ENCODE measurements at places on chromosomes 13 and 19. TPM values are rescaled to one million over a fixed set of nuclear protein-coding genes. Genes with fewer than 3 reads are reported as not detected.

DNA sequence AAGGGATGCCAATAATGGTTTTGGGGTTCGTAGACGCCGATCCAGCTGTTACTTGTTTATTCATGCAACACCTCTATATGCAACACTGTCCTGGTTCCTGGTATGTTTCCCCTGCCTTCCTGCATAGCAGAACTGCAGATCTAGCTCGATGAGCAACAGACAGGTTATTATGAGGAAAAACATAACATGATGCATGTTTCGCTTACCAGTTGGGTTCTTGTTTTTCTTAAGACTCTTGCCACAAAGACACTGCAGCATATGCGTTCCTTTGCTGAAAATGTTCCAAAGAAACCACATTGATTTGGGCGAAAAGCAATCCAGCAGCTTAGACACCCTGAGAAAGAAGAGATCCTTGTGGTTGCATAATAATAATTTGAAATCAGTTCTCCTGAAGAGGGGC, 583 bp downstream of the FGF14 start:
- no peak for DNase-seq

GRCh38 chr19:51903192-51903591, 1.6 kb downstream of the ZNF649 start:
- no peak for DNase-seq

DNA sequence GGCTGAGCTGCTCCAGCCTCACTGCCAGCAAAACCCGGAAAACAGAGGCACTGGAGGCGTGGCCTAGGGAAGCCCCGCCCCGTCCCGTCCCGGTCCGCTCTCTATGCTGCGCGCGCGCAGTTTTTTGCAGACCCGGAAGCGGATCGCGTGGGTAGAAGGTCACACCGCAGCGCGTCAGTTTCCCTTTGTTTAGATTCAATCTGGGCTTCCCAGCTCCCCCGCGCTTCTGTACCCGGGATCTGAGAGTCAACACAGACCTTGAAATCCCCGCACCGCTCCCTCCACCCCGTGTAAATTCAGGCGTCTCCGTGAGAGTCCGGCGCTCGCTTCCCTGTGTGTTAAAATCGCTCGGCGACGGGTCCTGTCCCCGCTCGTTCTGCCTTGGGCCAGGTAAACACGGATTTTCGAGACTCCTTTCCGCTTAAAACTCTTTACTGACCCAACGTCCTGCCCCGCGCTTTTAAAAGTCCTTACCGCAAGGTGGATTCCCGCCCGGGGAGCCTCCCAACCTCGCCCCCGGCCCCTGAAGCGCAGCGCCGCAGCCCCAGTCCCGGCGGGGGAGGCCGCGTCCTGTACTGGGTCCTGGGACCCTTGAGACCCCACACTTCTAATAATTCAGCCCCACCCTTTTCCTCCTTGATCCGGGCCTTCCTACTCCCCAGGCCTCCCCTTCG, at the start of gene ZNF610:
ZNF610 (plus strand) TSS at position 127 of the 674 bp plus-strand sequence. CDS start 12,930 bp downstream, outside the sequence.
- peak; percentile 60 for DNase-seq

- DNase-seq = no peak
Measured at GRCh38 chr19:50000038-50000840, 24.9 kb downstream of the VRK3 start.

- DNase-seq = no peak
Measured at GRCh38 chr13:44932850-44933251, 56.4 kb downstream of the NUFIP1 start.

DNA sequence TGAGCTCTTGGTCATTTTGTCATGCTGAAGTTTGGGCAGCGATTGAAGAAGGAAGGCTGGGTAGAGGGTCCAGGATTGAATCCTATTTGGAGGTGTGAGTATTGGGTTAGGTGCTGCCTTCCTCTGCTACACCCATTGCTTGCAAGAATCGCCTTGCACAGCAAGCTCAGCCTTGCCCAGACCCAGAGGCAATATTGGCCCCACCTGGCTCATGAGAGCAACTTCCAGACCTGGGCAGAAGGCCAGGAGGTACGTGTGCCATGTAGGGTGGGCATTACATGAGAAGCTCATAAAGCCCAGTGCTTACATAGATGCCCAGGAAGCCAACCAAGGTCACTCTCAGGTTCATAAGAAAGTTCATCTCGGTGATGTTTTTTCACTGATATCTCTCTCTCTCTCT, 718.0 kb downstream of the EFNB2 start:
- DNase-seq = no peak

DNA sequence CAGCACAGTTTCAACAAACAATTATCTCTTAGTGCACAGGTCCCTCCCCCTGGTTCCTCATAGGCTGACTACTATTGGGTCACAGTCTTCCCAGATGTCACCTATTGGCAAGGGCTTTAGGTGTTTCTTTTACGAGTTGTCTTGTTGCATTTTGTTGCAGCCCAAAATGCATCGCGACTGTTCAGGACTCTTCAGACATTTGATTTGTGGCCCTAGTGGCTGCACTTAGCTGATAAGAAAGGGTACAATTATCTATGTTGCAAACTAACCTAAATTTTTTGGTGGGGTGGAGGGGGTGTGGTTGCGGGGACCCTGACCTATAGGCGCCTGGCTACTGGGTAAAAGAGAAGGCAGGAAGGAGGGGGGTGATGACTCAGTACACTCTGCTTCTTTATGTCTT, 29.1 kb upstream of the ZNF714 start:
- no peak for DNase-seq

GRCh38 chr19:36060430-36060829, 5.7 kb downstream of the WDR62 start:
- DNase-seq = no peak

DNA sequence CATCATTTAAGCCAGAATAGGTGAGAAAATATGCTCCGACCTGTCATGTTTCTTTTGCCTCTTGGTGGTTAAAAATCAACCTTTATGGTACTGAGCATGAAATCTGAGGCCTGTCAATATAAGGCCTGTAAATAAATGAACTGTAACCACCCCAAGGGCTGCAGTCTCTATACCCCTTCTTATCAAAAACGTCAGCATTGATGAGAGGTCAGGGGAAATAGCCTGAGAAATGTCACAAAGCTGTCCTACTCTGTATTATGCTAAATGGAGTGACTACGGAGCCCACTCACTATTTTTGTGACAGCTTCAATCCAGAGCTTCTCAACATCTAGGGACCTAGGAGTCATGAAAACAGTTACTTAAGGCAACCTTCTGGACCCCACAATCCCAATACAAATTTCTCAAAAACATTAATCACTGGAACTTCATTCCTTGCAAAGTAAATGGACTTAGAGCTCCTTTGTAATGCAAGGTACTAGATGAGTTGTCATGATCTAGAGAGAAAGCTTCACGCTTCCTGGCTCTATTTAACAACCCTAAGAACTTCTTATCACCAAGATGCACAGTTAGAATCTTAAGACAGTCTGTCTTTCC, 2.7 kb upstream of the RAP2A start:
- DNase-seq = no peak

DNA sequence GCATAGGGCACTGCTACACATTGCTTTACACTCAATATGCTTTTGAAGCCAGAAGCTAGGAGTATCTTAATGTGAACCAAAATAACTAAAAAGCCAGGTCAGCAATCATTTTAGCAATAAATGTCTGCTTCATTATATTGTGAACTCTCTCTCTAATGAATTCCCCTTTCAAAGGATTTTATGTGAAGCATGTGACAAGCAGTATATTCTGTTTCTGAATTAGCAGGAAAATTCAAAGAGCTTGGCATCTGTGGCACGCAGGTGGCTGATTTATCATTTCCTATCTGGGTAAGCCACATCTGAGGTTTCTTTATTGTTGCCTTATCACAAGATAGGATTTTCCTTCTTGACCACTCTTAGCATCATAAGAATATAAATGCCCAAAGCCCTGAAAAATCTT, 56.8 kb upstream of the KLF12 start:
- DNase-seq = no peak

DNA sequence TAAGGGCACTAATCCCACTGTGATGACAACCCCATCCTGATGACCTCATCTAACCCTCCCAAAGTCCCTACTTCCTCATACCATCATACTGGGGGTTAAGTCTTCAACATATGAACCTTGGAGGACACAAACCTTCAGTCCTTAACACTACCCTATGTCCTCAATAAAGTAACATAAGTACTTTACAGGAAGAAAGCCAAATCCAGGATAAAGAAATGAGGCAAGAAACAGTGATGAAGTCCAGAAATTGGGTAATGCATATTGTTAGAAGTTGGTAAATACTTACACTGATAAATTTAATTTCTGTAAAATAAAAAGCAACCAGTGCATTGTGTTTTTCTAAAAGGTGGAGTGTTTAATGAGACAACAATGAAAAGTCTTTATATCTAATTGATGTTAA, 284.8 kb upstream of the SOX21 start:
- DNase-seq = no peak

GRCh38 chr19:1855040-1855827, 7.0 kb upstream of the REXO1 start:
- DNase-seq = peak; percentile 81

- DNase-seq = peak; percentile 49
Measured at GRCh38 chr13:111460548-111461444, 140.4 kb downstream of the TEX29 start.

DNA sequence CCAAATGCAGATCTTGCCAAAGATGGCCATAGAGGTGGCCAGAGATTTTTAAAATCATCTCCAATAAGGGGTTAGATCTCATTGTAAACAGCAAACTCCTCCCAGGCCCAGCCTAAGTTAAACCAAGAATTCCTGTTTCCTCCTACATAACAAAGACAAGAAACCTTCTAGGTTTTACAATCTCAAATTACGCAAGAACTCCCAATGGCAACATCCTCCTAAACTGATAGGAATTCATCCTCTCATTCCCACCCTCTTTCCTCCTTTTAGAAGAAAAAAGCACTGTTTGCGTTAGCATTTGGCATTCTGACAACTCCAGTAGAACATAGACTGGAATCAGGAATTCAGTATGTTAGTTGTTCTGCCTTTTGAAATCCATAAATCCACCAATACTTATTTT, 14.6 kb downstream of the PROSER1 start:
- DNase-seq = no peak

DNA sequence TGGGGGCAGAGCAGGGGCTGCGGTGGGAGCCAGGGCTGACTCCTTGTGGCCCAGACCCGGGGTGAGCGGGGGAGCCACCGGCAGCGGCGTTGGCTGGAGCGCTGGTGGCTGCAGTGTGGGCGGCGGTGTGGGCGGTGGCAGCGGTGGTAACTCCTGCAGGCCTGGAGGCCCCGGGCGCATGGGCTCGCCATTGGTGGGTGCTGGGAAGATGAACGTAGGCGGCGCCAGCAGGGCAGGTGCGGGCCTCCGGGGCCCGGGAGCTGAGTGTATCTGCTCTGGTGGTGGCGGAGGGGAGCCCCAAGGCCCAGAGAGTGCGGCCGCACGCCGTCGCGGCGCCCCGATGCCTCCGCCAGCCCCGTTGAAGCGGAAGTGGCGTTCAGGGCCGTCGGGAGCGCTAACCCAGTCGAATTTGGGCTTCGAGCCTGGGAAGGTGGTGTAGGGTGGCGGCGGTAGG, 2.0 kb downstream of the GGN start:
- DNase-seq = no peak

DNA sequence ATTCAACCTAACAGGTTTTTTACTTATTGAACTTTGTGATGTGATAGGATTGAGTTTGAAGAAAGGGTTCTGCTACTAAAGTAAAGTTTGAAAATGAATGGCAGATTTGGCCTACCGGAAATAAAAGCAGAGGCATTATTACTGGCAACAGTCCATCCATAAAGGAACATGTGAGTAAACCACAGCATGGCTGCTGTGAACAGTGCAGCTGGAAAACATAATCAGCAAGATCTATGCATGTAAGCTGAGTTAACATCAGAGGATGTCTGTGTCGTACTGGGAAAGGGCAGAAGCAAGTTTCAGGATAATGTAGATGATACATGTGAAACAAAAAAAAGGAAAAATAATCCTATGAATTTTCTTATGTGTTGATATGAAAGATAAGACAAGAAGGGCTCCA, 87.6 kb downstream of the CYSLTR2 start:
- DNase-seq = no peak

GRCh38 chr13:42812316-42812715, 30.9 kb downstream of the FAM216B start:
- no peak for DNase-seq

- DNase-seq = no peak
Measured at GRCh38 chr13:53342623-53343360, 314.2 kb downstream of the OLFM4 start.

DNA sequence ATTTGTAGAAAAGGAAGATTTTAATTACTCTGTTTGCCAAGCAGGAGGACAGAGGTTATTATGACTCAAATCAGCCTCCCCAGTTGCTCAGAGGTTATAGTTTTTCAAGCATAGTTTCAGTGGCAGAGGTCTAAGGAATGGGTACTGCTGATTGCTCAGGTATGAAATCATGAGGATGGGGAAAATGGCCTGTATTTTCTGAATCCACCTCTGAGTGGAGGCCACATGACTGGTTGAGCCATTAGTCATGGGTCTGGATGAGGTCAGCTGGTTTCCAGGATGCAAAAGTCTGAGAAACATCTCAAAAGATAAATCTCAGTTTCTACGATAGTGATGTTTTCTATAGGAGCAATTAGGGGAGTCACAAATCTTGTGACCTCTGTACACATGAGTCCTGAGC, 62.8 kb upstream of the CEACAM8 start:
- DNase-seq = no peak

- DNase-seq = peak; percentile 77
Measured at GRCh38 chr19:4337906-4338440, 654 bp downstream of the STAP2 start.

DNA sequence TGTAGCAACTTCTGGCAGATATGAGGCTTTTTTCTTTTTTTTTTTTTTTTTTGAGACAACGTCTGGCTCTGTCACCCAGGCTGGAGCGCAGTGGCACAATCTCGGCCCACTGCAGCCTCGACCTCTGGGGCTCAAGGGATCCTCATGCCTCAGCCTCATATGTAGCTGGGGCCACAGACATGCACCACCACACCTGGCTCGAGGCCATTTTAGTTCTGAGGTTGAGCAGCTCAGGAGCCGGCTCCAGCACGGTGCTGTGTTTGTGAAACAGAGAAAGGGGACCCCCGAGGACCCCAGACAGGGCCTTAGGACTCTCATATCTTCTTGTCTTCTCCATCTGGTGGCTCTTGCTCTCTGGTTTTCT, 3.4 kb upstream of the FLT3LG start:
- no peak for DNase-seq

- DNase-seq = no peak
Measured at GRCh38 chr13:34156841-34157365, 339.0 kb downstream of the RFC3 start.

GRCh38 chr19:40457953-40458596, 7.5 kb downstream of the BLVRB start:
- DNase-seq = no peak

GRCh38 chr19:50817941-50818858, 5.4 kb downstream of the KLK1 start:
- DNase-seq = no peak

Gene PRKCG
- 0.08 TPM for total RNA-seq

Gene LENG9
- total RNA-seq = 2.2 TPM

Gene ZNF793
- total RNA-seq = 0.33 TPM

Gene GPC6
- total RNA-seq = 15.6 TPM

Gene C19orf85
- total RNA-seq = not detected

Gene KPNA3
- total RNA-seq = 14.8 TPM

Gene HRC
- total RNA-seq = not detected

Gene AMH
- 0.93 TPM for total RNA-seq

Gene NKG7
- 1.7 TPM for total RNA-seq

Gene ZNF229
- total RNA-seq = 1.2 TPM

Gene CASP14
- total RNA-seq = not detected

Gene SHISA2
- not detected for total RNA-seq

Measured in left lobe of liver (tissue), 2 donors.